Muscle of leg (tissue), 16 donors: ENCODE measurements at places on chromosomes 12 and 14.

DNA sequence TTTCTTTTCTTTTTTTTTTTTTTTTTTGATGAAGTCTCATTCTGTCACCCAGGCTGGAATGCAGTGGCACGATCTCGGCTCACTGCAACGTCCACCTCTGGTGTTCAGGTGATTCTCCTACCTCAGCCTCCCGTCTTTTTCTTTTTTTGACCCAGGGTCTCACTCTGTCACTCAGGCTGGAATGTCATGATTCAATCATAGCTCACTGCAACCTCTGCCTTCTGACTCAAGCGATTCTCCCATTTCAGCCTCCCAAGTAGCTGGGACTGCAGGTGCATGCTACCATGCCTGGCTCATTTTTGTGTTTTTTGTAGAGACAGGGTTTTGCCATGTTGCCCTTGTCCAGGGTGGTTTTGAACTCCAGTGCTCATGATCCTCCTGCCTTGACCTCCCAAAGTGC lies 12.0 kb downstream of the FUT8 start:
- no peak for DNase-seq

DNA sequence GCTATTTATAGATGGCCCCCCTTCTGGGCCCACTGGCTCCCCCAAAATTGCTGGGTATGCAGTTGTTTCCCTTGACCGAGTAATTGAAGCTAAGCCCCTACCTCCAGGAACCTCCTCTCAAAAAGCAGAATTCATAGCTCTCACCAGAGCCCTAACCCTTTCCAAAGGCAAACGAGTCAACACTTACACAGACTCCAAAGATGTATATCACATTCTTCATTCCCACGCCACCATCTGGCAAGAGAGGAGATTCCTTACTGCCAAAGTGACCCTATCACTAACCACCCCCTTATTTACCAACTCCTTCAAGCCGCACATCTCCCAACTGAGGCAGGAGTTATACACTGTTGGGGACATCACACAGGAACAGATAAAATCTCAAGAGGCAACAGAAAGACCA lies 66.8 kb downstream of the MOK start:
- no peak for DNase-seq

- no peak for DNase-seq
These were observed 22.7 kb downstream of the FRMD6 start for GRCh38 chr14:51674294-51675002.

GRCh38 chr12:93380480-93381121 lies 2.9 kb downstream of the NUDT4 start:
- DNase-seq = peak; percentile 82

DNA sequence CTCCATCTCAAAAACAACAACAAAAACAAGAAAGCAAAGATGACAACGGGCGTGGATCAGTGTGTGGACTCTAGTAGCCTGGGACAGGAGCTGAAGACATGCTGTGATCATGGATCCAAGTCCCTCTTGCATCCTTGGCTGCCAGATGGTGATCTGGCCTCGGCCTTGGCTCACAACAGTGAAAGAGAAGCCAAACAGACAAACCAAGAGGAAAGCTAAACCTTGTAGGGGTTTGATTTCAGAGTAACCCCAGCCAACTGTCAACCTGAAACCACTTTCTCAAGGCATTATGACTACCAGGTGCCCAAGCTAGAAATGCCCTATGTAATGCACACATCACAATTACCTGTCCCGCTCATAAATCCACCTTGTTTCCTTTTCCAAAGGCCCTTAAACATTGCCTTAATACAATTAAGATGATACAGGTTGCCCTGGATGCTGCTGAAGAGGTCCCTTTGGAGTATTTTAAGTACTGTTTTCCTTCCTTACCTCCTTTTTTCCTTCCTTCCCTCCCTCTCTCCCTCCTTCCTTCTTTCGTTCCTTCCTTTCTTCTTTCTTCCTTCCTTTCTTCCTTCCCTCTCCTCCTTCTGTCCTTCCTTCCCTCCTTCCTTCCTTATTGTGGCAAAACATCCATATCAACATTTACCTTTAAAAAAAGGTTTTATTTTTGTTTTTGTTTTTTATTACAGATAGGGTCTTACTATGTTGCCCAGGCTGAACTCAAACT lies 41.4 kb upstream of the NINJ2 start:
- no peak for DNase-seq

- DNase-seq = no peak
These were observed 146.4 kb upstream of the ARHGAP5 start for GRCh38 chr14:31930493-31931240.

GRCh38 chr12:96261557-96261956 lies 67.4 kb downstream of the ELK3 start:
- DNase-seq = no peak

GRCh38 chr14:96987086-96987474 lies 189.9 kb downstream of the VRK1 start:
- no peak for DNase-seq

DNA sequence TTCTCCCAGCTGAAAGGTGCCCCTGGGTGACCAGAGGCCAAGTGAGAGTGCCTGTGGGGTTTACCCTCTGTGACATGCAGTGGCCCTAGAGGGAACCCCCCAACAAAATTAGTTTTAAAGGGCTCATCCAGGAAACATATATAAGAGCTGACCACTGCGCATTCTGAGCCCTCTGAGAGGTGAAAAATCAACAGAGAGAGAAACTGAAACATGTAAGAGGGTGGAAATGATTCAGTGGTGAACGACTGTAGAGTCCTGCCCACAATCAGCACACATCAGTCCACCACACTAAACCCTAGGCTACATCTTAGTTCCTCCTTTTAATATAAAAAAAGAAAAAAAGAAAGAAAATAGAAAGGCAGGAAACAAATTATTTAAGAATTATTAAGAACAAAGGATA lies 21.0 kb upstream of the ACSM4 start:
- no peak for DNase-seq

DNA sequence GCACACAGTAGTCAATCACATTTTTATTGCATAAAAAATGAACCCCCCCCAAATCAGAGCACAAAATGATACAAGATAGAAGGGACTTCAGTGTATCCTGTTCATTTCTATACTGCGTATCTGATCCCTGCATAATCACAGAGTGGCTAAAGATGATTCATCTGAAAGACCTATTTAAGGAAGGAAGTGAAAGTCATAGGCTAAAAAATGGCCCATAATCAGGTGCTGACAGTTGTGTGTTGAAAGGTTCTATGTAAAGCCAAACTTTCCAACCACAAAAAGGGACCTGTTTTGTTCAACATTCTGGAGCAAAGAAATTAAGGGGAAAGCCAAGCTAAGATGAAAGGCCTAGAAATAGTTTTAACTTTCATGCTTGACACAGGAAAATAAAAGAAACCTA lies 147.8 kb upstream of the ATP2B1 start:
- DNase-seq = peak; percentile 73

- no peak for DNase-seq
These were observed 120.5 kb downstream of the TBC1D30 start for GRCh38 chr12:64944966-64945365.

DNA sequence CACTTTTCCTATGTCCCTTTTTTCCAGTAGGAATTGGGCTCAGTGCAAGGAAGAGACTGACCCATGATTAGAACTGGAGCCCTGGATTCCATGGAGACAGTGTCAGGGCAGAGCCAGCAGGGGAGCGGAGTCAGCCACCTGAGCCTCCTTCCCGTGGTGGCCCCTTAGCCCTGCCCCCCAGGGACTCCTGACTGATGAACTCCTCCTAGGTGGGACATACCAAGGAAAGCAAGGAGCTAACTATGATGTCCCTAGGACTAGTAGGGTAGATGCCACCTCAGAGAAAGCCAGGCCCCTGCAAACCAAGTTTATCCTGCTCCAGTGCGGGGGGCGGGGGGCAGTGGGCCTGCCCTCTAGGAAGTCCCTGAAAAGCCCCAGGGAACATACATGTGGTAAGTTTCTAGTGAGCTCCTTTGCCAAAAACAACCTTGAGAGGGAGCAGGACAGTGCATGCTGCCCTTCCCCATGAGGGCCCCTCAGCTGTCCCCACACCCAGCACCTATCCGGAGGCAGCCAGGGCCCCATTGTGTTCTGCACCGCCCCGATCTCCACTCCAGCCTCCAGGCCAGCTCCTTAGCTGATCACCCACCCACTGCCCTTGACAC lies 6.2 kb upstream of the COL2A1 start:
- DNase-seq = no peak
